ENCODE measurements at places on chromosomes 7 and 10.

GRCh38 chr10:81548160-81548559, 326.8 kb upstream of the NRG3 start:
- DNase-seq = peak; percentile 19

DNA sequence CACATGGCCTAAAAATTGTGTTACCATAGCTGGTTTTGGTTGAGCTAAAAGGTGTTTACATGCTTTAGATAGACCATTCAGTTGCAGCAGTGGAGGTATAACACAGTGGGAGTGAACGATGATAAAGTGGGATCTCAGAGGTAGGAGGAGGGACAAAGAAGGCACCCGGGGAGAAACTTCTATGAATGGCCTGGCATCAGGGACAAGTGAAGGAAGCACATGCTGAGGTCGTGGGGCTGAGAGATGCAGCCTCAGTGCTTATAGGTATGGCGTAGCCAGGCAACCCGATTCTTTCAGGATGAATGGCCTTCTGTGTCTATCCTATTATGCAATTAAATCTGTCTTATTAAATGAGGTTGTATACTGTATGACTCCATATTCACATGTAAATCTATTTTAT, 3.9 kb upstream of the CDK6 start:
- DNase-seq = no peak

- no peak for DNase-seq
Measured at GRCh38 chr7:121023683-121024511, 35.4 kb downstream of the CPED1 start.

- no peak for DNase-seq
Measured at GRCh38 chr10:8691498-8692017, 637.1 kb downstream of the GATA3 start.

DNA sequence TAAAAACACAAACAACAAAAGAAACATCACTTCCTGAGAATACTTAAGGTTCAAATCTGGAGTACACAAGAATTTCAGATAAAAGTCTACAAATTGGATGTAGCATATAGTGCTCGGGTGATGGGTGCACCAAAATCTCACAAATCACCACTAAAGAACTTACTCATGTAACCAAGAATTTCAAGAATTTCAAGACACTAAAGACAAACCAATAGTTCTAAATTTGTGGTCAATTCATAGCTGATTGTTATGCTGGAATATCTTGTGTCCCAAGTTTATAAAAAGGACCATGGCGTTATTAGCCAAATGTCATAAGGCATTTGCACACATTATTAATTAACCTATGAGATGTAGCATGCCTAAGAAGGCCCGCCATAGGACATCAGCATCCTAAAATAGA, 1204.1 kb upstream of the AUTS2 start:
- DNase-seq = no peak

DNA sequence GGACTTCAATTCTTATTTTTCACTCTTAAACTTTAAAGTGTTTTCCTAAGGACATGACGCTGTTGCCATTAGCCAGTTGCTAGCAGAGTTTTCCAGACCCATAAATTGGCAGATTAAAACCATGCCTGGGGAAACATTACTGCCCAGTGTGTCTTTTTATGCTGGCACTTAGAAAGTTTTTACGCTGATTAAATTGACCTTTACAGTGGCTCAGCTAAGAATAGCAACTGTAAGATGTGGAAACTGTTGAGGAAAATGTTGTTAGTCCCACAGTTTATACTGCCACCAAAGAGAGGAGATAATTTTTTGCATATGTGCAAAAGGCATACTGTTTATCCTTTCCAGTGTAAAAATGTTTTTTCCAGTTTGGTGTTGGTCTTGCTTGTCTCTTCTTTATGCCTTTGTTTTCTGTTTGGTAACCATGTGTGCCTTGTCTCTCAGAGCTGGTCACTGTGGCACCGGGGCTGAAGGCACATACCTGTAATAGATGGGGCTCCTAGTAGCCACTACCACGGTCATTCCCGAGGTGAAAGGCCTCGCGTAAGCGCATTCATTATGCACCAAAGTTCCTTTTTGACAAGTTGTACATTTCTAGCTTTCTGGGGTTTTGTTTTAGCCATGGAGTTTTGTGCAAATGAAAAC, 45.3 kb downstream of the CYP17A1 start:
- DNase-seq = no peak

GRCh38 chr10:32155075-32155516, 98.9 kb upstream of the KIF5B start:
- no peak for DNase-seq

DNA sequence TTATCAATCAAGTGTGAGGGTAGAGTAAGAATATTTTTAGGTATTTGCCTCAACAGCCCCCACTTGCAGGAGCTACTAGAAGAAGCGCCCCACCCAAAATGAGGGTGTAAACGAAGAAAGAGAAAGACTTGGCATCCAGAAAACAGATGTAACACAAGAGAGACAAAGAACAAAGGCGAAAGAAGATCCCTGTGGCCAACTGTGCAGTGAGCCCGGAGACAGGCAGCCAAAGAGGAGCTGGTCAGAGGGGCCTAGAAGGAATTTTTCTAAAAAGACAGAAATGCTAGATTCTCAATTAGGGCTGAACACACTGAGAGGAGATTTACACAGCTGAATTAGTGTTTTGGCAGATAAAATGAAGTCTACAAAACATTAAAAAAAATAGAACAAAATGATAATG, 29.6 kb upstream of the EIF5AL1 start:
- DNase-seq = no peak

DNA sequence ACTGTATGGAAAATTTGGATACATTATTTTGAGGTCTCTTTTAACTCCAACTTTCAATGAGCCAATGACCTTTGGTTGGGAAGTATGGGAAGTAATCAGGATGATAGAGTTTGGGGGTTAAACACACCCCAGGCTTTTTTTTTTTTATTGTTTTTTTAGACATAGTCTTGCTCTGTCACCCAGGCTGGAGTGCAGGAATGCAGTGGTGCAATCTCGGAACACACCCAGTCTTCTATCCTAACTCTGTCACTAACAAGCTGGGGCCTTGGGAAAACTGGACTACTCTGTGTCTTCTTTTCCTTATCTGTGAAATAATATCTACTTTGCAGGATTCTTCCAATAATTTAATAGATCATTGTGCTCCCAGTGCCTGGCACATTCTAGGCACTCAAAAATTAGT, 37.6 kb upstream of the AGBL3 start:
- no peak for DNase-seq

DNA sequence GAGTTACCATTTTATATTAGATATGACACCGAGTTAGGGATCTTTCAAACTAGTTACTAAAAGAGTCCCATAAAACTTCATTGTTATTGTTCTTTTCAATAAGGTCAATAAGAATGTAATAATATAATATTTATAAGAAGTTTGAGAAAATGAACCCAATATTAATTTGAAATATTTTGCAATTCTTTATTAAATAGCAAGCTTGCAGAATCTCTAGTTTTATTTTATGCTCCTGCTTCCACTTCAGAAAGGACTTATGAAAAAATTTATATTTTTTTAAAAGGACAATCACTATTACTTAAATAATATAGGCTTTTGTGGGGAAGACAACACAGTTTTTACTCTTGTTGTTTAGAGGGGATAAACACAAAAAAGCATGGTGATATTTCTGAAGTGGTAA, 47.9 kb downstream of the LUC7L2 start:
- no peak for DNase-seq

- no peak for DNase-seq
Measured at GRCh38 chr10:60375293-60376004, 14.2 kb downstream of the ANK3 start.

GRCh38 chr10:22553452-22553995, 160.9 kb downstream of the PIP4K2A start:
- no peak for DNase-seq

Data from NCI-H2171 treated with DMSO at 0.1 percent for 48 hours (cell line).